ENCODE measurements at places on chromosomes 1 and 21. TPM values are rescaled to one million over a fixed set of nuclear protein-coding genes. Genes with fewer than 3 reads are reported as not detected.
A peak's percentile ranks its signal among the peaks of the same experiment; 100 is the strongest.

The ATAD3C gene
- 10.4 TPM for total RNA-seq

The PLPPR5 gene
- not detected for total RNA-seq

The SLC25A34 gene
- 3.0 TPM for total RNA-seq

The THEM5 gene
- not detected for total RNA-seq

The CACNA1S gene
- 0.55 TPM for total RNA-seq

The TACSTD2 gene
- total RNA-seq: 112 TPM

The AIRE gene
- total RNA-seq: not detected

The LGR6 gene
- 1.8 TPM for total RNA-seq

The UQCRHL gene
- total RNA-seq: 0.93 TPM

The SFPQ gene
- 170 TPM for total RNA-seq

The RHD gene
- not detected for total RNA-seq

The DLGAP3 gene
- 0.35 TPM for total RNA-seq

The OR2AJ1 gene
- total RNA-seq: not detected

The RIMS3 gene
- total RNA-seq: 4.7 TPM

- no peaks in the 10 kb centered on the region for H3K4me1 ChIP-seq
- no peak overlapping the region for H3K27ac ChIP-seq
- no peaks in the 10 kb centered on the region for H3K36me3 ChIP-seq
- no peak overlapping the region for H3K4me3 ChIP-seq
- no peaks in the 10 kb centered on the region for H3K27me3 ChIP-seq
- DNase-seq: no peak
Observed at GRCh38 chr1:186994897-186995296, 166.1 kb downstream of the PLA2G4A start.

DNA sequence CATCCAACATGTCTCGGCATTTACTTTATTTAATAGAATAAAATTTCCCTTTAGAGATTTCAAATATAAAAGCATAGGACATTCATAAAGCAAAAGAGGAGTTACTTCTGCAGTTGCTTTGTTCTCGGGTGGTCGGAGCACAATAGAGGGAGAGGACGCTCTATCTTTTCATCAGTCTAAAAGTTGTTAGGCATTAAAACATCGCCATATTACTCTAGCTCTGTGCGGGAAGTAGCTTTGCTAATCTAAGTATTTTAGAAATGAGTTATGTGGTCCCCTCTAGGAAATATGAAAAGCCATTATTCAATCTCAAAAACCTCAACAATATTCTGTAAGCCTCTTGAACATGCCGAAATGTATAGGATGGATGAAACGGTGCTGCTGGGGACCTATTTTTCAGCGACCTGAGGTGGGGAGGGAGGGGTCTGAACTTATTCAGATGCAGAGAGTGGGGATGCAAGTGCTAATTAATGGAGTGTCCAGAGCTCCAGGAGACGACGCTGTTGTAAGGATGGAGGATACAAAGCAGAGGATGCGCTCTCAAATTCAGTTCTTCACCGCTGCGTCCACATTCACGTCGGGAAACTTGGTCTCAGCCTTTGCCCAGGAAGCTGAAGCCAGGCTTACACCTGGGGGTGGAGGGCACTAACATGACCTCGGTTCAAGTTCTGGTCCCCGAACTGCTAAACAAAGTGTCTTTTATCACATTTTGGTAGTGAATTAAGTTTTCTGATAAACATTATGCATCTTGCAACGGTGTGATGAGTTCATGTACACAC lies 6.3 kb downstream of the CDKN2C start:
- peak overlapping the region; percentile 72 for H3K4me3 ChIP-seq
- H3K36me3 ChIP-seq: no peaks in the 10 kb centered on the region
- DNase-seq: no peak
- peaks cover 9% of the 10 kb centered on the region for H3K27me3 ChIP-seq
- H3K27ac ChIP-seq: peak overlapping the region; percentile 87

GRCh38 chr1:172719694-172720138 lies 60.8 kb downstream of the FASLG start:
- H3K27me3 ChIP-seq: no peaks in the 10 kb centered on the region
- no peaks in the 10 kb centered on the region for H3K36me3 ChIP-seq
- DNase-seq: no peak
- no peak overlapping the region for H3K27ac ChIP-seq
- H3K4me1 ChIP-seq: no peaks in the 10 kb centered on the region

GRCh38 chr21:41074396-41075184 lies 93.4 kb upstream of the BACE2 start:
- no peaks in the 10 kb centered on the region for H3K36me3 ChIP-seq
- DNase-seq: no peak
- peaks cover 3% of the 10 kb centered on the region for H3K27me3 ChIP-seq
- H3K4me1 ChIP-seq: no peaks in the 10 kb centered on the region

DNA sequence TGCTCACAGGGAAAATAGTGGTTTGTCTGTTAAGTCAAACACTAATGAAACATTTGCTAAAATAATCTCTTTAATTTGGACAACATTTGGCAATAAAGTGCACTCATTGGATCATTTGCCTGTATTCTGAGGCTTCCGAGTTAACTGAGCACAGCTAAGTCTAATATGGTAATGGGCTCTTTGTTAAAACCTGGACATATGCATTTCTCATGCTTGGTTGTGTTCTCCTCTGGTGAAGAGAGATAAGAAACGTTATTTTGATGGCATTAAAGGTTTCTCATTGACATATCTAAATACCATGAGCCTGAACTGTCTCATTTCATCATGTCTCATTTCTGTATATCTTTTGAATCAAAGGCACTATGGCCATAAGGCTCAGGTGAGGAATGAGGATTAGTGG lies 13.4 kb upstream of the NRIP1 start:
- DNase-seq: no peak
- H3K4me1 ChIP-seq: no peaks in the 10 kb centered on the region
- no peak overlapping the region for H3K4me3 ChIP-seq
- no peaks in the 10 kb centered on the region for H3K27me3 ChIP-seq
- no peaks in the 10 kb centered on the region for H3K36me3 ChIP-seq

GRCh38 chr1:1058088-1058905 lies 15.8 kb downstream of the RNF223 start:
- peaks cover 42% of the 10 kb centered on the region for H3K27me3 ChIP-seq
- no peak for DNase-seq
- no peak overlapping the region for H3K27ac ChIP-seq
- H3K4me1 ChIP-seq: peaks cover 17% of the 10 kb centered on the region
- H3K4me3 ChIP-seq: no peak overlapping the region

- no peaks in the 10 kb centered on the region for H3K4me1 ChIP-seq
- no peaks in the 10 kb centered on the region for H3K27me3 ChIP-seq
- H3K4me3 ChIP-seq: no peak overlapping the region
- no peak for DNase-seq
- H3K27ac ChIP-seq: no peak overlapping the region
Observed at GRCh38 chr1:71087713-71088112, 6.9 kb upstream of the ZRANB2 start.

DNA sequence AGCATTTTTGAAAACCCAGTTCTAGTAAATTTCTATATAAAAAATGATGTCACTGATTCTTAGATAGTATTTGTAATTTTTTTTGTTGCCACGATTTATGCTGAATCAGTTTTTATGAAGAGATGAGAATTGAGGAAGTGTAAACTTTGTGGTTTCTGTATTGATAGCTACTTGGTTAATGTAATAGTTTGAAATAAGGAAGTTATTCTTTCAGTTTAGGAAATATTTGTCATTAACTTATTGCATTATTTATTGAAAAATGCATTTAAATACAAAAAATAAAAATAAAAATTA lies 97.8 kb downstream of the ZFYVE9 start:
- no peaks in the 10 kb centered on the region for H3K36me3 ChIP-seq
- no peak for DNase-seq
- H3K27ac ChIP-seq: no peak overlapping the region
- H3K4me3 ChIP-seq: no peak overlapping the region
- H3K4me1 ChIP-seq: peaks cover 10% of the 10 kb centered on the region
- no peaks in the 10 kb centered on the region for H3K27me3 ChIP-seq

- H3K4me1 ChIP-seq: peaks cover 4% of the 10 kb centered on the region
- peak; percentile 55 for DNase-seq
- no peak overlapping the region for H3K4me3 ChIP-seq
- H3K27me3 ChIP-seq: no peaks in the 10 kb centered on the region
- no peak overlapping the region for H3K27ac ChIP-seq
- no peaks in the 10 kb centered on the region for H3K36me3 ChIP-seq
Observed at GRCh38 chr1:40633931-40634376, 31.5 kb downstream of the RIMS3 start.

DNA sequence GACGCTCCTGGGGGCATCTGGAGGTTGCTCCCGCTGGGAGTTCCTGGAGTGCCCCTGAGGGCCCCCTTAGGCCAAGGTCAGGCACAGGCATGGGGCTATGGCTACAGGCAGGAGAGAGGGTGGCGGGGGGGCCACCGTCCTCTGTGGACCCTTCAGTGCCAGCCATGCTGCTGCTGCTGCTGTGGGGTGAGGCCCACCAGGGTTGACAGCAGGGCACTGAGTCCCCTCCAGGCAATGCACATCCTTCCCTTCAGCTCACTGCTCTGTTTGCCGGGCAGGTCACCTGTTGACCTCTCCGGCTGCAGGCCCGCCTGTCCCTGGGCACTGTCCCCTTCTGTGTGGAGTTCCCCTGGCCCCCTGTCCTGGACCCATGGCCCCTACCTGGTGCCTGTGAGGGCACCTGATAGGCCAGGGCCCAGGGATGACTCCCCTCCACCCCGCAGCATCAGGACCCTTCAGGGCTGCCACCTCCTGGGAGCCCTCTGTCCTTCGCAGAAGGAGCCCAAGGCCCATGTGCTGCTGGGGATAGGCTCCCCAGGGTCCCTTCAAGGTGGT lies 34.1 kb upstream of the ADARB1 start:
- H3K27ac ChIP-seq: peak overlapping the region; percentile 80
- no peaks in the 10 kb centered on the region for H3K27me3 ChIP-seq
- no peak overlapping the region for H3K4me3 ChIP-seq
- peaks cover 25% of the 10 kb centered on the region for H3K4me1 ChIP-seq

- peaks cover 13% of the 10 kb centered on the region for H3K4me1 ChIP-seq
- H3K4me3 ChIP-seq: peak overlapping the region; percentile 64
- H3K36me3 ChIP-seq: no peaks in the 10 kb centered on the region
- no peaks in the 10 kb centered on the region for H3K27me3 ChIP-seq
- DNase-seq: no peak
Observed at GRCh38 chr1:26863685-26864077, 732 bp downstream of the SFN start.

DNA sequence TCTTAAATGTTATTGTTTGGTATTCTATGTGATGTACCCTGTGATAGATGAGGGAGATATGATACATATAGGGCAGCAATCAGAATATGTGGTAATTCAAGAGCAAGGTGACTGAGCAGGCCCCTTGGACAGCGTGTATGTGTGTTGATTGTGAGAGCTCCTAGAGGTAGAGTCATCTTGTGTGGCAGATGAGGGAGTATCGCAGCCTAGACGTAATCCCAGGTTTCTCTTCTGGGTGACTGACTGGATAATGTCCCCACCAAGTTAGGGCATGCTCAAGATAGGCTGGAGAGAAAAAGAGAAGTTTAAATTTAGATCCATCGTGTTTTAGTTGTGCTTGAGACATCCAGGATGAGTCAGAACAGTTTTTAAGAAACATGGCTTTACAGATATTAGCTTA lies 185.3 kb downstream of the ZP4 start:
- H3K4me1 ChIP-seq: no peaks in the 10 kb centered on the region
- no peaks in the 10 kb centered on the region for H3K27me3 ChIP-seq

DNA sequence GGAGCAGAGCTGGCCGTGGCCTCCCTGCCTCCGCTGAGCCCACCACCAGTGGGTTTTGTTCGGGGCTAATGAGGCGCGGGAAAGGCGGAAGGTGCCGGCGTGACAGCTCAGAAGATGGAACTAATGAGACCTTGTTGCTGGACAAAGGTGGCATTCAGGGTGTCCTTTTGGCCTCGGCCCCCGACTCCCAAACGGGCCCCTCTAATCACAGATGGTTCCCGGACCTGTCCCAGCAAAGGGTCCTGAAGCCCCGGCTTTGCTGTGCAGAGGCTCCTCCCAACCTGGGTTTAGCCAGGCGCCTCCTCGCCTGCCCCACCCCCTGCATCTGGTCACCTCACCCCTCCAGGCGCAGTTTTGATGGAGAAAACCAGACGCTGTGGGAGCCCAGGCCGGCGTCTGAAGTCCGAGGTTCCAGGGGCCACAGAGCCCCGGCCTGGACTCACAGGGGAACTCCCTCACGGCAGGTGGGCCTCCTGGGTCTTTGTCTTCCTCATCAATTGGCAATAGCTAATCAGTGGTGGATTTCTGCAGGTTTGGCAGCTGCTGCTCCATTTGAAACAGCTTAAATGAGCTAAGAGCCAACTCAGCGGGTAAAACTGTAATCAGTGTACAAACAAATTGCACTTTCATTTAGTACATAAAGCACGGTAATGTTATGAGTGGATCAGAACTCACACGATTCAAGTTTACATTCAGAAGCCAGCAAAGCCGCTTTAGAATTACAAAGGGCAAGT lies 44.3 kb upstream of the ADARB1 start:
- no peak for DNase-seq
- no peak overlapping the region for H3K4me3 ChIP-seq
- peaks cover 15% of the 10 kb centered on the region for H3K4me1 ChIP-seq
- peak overlapping the region; percentile 24 for H3K27ac ChIP-seq

DNA sequence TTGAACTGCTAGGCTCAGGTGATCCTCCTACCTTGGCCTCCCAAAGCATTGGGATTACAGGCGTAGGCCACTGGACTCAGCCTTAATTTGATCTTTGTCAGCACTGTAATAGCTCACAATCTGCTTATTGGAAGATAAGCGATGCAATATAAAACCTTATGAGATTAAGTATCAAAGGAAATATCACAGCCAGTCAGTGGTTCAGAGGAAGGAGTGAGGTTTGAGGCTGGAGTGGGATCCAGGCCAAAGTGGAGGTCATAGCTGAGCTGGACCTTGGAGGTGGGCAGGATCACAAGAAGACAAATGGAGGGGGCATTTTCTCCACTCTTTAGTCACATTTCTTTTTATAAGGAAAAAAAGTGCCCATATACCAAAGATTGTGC lies 228.5 kb downstream of the RHOU start:
- no peaks in the 10 kb centered on the region for H3K36me3 ChIP-seq
- peaks cover 6% of the 10 kb centered on the region for H3K4me1 ChIP-seq
- peak overlapping the region; percentile 66 for H3K27ac ChIP-seq
- no peak for DNase-seq
- H3K4me3 ChIP-seq: no peak overlapping the region
- no peaks in the 10 kb centered on the region for H3K27me3 ChIP-seq

DNA sequence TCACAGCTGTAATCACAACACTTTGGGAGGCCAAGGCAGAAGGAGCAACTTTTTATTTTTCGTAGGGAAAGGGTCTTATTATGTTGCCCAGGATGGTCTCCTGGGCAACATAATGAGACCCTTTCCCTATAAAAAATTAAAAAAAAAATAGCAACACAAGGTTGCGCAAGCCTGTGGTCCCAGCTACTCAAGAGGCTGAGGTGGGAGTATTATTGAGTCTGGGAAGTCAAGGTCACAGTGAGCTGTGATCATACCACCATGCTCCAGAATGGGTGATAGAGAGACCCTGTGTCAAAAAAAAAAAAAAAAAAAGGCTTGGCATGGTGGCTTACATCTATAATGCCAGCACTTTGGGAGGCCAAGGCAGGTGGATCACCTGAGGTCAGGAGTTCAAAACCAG lies 131.6 kb downstream of the TRIM33 start:
- H3K27me3 ChIP-seq: no peaks in the 10 kb centered on the region
- no peak overlapping the region for H3K27ac ChIP-seq
- H3K4me3 ChIP-seq: no peak overlapping the region
- H3K36me3 ChIP-seq: no peaks in the 10 kb centered on the region

DNA sequence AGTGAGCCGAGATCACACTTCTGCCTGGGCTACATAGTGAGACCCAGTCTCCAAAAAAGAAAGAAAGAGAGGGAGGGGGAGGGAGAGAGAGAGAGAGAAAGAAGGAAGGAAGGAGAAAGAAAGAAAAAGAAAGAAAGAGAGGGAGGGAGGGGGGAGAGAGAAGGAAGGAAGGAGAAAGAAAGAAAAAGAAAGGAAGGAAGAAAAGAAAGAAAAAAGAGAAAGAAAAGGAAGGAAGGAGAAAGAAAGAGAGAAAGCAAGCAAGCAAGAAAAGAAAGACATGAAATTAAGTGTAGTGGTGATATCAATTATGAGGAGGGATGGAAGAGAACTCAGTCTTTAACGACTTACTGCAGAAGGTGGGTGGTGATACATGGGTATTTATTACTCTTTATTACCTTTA lies 38.5 kb downstream of the CA6 start:
- DNase-seq: no peak
- no peak overlapping the region for H3K27ac ChIP-seq
